ENCODE measurements at places on chromosomes 12 and 14.

- no peak for DNase-seq
Observed at GRCh38 chr12:14656846-14657245, 39.6 kb downstream of the GUCY2C start.

DNA sequence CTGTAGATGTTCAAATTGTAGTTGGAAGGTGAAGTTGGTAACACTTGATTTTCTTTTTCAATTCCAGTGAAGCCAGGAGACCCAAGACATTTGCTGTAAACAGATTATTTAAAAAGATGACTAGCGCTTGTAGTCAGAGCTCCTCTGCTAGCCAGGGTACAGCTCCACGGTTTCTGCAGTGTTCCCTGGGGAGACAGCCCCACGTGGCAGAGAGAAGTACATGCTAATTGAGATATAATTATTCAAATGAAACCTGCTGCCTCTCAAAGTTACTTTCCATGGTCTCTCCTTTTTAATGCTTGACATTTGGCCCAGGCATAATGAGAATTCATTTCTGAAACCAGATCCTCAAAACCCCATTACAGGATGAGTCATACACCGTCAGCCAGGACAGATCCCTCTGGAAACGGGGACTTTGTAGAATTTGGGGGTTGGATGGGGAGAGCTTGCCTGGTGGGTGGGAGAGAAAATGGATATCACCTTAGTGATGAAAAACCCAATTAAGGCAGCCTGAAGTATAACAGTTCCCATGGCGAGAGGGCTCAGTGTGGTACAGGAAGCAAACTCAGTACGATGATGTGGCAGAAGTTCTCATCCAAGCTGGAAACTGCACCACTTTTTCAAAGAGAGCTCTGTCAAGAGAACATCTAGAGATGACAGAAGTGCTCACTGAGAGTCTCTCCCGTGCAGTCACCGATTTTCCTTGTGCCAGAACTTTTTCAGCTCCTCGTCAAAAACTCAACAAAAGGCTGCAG lies 637.7 kb upstream of the TMEM132C start:
- no peak for DNase-seq

DNA sequence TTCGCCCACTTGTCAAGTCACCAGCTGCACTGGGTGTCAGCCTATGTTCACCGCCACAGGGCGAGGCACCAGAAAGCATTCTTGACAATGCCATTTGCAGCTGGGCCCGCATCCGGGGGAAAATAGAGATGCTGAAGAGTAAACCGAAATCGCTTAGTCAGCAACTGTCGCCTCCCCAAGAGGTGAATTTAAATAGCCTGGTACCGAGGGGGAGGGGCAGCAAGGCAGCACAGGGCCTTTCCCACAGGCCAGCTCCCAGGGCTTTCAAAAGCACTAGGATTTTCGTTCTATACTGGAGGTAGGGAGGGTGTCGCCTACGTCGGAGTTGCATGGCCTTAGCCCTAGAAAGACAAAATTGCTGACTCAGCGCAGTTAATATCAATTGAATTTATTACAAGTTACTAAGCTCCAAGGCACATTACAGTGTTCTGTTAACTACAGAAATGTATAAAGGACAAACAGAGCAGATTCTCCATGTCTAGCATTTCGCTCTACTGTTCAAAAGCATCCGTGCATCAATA lies 4.3 kb downstream of the IRF2BPL start:
- no peak for DNase-seq

DNA sequence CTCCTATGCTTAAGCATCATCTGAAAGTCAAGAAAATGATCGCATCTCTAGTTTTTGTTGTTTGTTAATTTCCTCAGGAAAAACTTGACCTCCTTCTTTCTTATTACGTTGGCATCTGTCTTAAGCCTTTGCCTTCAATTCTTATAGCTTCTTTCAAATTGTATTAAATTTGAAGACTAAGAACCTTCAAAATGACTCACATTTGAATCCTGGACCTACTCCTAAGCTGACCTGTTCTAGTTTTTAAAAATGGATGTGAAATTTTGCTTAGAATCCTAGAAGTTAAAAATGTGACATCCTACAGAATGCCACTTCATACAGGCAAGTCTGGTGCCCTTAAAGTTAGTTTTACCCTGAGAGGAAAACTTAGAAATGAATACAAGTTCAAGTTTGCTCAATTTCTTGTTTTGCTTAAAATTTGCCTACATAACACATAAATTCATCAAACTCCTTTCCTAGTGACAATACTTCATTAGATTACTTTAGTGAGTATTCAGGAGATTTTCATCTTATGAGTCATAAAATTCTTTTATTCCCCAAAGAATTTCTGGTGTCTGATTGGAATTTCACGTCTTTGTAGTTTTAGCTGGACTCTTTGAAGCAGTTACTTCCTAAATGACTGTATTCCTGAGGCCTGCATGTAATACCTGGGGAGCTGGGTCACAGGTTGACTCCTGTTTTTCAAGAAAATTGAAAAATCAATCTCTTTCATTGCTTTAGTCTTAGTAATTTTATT lies 152.3 kb downstream of the MSRB3 start:
- no peak for DNase-seq

DNA sequence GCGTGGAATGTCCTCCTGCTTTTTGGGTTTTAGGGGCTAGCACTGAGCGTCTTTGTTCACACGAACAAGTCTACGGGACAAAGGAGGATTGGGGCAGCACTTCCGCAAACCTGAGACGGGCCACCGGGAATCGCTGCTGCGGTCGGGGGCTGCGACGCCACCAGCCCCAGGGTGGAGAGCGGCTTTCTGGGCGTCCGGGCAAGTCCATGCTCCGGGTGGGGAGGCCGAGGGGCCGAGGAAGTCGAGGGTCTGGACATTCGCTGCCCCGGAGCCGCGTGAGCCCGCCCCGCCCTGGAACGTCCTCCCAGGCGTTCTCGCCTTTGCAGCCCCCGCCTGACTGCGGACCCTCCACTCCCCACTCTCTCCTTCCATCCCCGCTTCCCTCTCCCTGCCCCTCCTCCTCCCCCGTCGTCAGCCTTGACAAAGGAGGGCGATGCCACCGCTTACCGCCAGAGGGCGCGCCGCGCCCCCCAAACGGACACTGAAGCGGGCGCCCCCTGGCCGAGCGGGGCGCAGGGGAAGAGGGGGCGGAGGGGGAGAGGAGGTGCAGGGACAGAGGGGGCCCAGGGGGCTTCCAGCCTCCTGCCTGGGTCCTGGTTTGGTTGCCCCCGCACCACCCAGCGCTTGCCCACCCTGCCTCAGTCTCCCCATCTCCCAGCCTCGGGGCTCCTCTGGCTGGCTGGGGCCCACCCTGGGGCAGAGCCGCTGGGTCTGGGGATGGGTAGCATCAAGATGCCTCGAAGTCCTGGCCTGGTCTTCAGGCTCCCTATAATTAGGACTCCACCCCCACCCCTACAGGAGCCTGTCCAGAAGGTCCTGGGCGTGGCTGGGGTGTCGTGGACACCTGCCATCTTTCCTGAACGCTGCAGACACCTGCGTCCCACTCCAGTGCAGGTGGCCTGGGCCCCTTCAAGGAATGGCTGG lies 39.1 kb upstream of the INF2 start:
- DNase-seq, result peak; percentile 27

DNA sequence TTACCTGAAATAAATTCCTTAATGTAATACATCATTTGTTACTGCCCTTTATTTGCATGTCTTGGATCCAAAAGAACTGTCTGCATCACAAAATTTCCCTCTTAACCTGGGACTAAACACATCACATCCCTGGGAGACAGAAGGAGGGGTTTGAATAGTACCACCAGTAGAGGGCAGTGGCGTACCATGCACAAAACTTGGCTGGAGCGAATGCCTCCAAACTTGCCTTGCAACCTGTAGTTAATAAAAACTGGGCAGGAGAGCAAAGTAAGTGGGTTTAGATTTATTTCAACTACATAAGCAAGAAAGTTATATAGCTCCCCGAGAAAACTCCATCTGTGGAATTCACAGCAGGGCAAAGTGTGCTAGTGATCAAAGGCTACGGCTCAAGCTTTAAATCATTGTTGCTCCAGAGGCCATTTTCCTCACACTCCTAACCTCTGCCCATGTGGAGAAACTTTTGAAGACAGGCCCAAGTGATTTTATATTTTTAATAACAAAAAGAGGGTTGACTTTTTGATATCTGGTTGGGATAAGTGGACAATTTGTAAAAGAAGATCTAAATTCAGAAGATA lies 1176.7 kb upstream of the SEL1L start:
- no peak for DNase-seq

GRCh38 chr12:94973221-94973620 lies 30.3 kb downstream of the NDUFA12 start:
- DNase-seq, result no peak

DNA sequence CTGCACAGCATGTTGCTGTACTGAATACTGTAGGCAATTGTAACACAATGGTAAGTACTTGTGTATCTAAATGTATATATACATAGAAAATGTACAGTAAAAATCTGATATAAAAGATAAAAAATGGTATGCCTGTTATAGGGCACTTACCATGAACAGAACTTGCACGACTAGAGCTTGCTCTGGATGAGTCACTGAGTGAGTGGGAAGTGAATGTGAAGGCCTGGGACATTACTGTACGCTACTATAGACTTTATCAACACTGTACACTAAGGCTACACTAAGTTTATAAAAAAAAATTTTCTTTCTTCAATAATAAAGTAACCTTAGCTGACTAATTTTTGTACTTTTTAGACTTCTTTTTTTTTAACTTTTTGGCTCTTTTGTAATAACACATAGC lies 24.2 kb upstream of the NEDD1 start:
- DNase-seq, result no peak

GRCh38 chr12:5582541-5582940 lies 150.6 kb downstream of the NTF3 start:
- DNase-seq, result no peak

DNA sequence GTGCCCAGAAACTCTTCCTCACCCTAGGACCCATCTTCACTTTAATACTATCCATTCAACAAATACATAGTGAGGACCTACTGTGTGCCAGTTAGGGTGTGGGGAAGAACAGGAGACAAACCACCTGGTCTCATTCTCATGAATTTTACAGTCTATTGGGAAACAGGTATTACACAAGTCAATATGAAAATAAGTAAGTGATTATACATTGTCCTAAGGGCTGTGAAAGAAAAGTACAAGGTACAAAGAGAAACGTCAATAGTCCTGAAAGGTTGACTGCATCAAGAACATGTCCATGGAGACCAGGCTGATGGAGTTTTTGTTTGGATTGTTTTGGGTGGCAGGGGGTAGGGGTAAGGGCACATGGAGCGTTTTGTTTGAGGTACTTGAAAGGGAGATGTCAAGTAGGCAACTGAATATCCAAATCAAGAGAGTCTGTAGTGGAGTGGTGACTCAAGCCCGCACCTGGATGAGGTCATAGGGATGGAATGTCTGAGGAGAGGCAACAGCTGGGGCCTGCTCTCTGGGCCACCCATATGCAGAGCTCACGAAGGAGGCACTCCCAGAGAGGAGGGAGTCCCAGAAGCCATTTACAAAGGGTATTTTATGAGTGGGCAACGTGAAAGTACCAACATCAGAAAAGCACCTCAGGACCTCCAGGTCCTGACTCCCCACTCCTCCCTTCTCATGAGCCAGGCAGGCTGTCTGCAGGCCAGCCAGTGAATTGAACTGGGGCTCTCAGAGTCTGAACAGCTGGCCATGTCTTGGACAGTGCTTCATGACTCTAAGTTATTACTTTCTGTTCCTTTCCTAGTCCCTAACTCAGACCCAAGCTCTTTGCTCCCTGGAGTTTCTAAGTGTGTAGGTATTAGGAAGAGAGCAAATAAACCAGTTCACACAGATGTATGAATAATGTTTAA lies 272.0 kb downstream of the ZFP36L1 start:
- DNase-seq, result no peak

GRCh38 chr12:16349131-16349460 lies 1.7 kb downstream of the MGST1 start:
- DNase-seq, result no peak

DNA sequence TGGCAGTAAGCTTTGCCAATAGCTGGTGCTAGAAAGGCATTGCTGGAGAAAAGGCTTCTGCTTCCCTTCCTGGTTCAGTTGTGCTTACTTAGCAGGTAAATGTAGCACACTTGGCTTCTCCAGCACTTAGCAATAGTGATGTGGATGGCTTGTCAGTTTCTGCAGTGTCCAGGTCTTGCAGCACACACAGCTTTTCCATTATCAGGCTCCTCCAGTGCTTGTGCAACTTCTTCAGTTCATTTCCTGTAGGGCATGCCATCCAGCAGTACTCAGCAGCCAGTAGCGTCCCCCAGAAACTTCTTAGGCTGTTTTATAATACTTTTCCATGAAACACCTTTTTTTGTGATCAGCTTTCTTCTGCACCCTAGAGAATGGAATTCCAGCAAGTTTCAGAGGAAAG lies 154.6 kb downstream of the SLC6A15 start:
- no peak for DNase-seq

DNA sequence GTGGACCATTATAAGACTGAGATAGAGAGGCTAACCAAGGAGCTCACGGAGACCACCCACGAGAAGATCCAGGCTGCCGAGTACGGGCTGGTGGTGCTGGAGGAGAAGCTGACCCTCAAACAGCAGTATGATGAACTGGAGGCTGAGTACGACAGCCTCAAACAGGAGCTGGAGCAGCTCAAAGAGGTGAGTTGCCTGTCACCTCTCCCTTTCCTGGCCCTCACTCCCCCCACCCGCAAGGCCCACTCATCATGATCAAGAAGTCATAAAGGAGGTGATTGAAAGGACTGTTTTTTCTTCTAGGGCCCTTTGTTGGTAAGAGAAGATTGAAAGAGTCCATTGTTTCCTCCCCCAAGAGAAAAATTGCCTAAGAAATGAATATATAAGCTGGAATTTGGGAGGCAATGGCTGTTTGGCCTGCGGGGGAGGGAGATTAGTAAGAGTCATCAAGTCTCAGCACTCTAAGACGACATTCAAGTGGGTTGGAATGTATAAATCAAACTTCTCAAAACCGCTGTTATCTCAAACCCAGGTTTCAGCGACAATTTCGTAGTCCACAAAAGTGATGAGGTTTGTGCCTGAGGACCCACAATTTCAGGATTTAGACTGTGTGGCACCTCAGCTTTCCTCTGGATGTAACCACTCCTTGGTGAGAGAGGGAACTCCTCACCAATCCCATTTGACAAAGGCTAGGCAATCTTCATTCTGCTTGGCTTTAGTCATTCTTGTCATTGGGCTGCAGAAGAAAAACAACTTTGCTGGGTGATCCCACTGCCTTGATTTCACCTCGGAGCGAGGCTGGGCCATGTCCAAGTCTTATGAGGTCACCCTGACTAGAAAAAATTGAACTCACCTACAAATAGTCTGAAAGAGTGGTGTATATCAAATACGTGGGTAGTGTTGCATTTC lies 966 bp downstream of the BICD1 start:
- no peak for DNase-seq

DNA sequence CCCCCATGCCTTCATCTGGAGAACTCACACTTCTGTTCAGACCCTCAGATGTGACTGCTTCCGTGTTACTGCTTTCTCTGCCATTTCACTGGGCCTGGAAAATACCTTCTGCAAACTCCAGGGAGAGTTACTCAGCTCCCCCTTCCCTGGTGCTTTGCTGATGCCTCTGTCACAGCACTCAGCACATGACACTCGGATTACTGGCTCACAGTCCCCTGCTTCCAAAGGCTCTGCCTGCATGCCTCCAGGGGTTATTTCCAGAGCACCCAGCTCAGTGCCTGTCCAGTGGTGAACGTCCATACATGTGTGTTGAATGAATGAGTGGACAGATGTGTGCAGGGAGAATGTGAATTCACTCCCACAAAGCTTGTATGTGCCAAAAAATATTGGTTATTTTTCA lies 237.2 kb upstream of the FKBP4 start:
- DNase-seq, result no peak

All from stimulated activated CD4-positive, alpha-beta T cell treated with anti-CD3 and anti-CD28 coated beads, Interleukin-1b, Interleukin-23, amount 100 ng/mL, for 1 hour (primary cell).